Gastrocnemius medialis (tissue), 4 donors: ENCODE measurements at places on chromosomes 5 and 9.

DNA sequence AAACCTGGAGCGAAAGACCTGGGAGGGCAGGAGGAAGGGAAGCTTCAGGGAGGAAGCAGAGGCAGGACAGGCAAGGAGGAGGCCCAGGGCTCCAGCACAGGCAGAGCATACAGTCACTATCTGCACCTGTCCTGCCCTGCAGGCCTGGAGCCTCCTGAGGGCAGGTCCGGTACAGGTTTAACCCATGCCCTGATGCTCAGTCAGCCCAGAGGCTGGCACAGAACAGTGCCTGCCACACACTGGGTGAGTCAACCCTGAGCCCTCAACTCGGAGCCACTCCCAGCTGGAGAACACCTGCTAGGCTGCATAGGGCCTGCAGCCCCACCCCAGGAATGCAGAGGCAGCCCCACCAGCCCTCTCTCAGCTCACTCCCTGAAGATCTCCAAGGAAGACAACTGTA, 161.5 kb upstream of the PHYKPL start:
- peak; percentile 59 for DNase-seq

- DNase-seq, result no peak
Measured at GRCh38 chr5:91225848-91226686, 157.1 kb downstream of the ARRDC3 start.

GRCh38 chr5:57249265-57249874, 75.5 kb downstream of the GPBP1 start:
- DNase-seq, result no peak

DNA sequence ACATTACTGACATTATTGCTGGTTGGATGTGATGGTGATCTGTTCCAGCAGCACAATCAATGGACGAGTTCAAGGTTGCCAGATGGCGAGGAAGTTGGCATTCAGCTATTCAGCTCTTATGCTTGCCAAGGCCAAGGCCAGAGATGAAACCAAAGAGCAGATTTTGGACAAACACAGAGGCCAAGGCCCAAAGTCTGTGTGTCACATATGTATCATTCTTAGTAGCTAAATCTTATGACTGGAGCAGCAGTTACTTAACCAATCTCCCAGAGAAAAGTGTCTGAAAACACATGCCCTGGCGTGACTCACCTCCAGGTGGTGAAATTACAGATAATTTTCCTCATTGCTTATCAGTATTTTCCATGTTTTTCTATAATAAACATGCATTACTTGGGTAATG, 189.0 kb upstream of the EGFLAM start:
- no peak for DNase-seq

DNA sequence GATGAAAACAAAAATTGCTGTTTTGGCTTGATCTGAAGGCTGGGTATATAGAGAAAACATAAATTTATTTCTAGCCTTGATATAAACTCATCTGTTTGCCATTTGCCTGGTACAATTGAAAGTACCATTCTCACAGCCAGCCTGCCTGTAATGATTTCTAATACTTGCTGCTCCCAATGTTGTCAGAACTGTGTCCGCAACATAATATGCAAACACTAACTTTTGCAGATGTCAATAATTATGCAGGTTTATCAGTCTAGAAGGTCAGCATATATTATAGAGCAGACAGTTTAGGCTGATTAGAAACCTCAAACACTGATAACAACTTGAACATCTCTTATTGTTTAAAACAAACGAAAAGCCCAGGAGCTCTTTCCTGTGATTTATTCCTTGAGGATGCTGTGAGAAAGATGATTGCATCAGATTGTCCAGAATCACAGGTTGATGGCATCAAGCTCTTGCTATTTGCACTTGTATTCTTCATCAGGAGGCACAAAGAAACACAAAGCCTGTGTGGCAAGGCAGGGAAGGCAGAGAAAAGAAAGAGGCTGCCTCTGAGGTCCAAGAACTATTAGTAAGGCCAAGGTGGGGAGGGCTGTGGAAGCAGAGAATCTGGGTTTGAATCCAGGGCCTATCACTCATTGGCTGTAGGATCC, 21.4 kb upstream of the HMHB1 start:
- DNase-seq, result no peak

DNA sequence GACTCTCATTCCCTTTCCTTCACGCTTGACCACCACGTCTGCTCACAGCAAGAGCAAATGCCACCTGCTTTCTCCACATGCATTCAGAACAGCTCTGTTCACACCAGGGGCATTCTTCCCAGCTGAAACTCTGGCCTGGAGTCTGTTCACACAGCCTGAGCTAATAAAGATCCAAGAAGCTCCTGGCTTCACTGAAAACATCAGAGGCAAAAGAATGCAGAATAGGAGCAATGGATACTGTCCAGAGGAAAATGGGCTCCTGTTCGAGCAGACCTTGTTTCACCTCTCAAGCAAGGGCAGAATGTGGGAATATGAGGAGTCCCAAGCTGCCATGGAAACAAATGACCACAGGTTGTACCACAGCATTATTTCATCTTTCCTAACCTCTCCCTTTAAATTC, 402.7 kb upstream of the TNC start:
- DNase-seq, result no peak

GRCh38 chr5:22102823-22103359, 750.3 kb downstream of the CDH12 start:
- no peak for DNase-seq

DNA sequence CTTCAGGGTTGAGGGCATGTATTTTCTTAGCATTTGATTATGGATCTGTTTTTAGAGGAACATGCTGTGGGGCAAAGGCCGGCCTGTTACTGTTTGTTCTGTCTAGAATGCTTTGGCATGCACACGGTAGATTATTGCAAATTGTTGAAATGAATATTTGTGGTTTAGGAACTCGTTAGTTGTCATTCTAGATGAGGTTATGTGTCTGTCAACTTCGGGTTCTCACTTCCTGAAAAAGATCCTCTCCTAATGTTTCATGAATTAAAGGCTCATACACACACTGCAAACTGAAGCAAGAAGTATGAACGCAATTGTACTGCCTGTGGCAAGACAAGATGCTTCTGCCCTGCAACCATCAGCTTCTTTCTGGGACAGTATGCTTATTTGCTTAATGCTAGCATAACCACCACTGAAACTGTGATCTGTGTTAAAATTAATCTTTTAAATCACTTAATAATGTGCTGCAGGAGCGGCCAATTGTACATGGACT, 99.6 kb downstream of the BASP1 start:
- DNase-seq, result no peak

DNA sequence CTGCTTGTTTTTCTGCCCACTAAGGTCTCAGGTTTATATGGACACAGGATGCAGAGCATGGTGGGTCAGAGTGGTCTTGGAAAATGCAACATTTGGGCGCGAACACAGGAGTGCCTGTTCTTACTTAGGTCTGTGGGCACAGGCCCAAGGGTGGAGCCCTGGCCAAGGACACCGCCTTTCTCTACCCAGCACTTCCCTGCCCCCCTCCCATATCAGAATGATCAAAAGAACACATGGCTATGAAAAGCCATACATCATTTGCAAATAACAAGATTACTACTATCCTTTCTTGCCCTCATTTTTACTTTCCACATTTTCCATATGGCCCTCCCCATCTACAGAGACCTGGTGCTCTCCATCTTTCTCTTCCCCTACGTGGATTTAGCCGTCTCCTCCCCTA, 162.2 kb downstream of the ENC1 start:
- DNase-seq, result no peak

- peak; percentile 19 for DNase-seq
Measured at GRCh38 chr9:14428781-14429230, 114.9 kb upstream of the NFIB start.

GRCh38 chr9:18071651-18072060, 402.3 kb upstream of the ADAMTSL1 start:
- no peak for DNase-seq
